GM12891 (cell line): ENCODE measurements at places on chromosomes 12 and 14.
A peak's percentile ranks its signal among the peaks of the same experiment; 100 is the strongest.

DNA sequence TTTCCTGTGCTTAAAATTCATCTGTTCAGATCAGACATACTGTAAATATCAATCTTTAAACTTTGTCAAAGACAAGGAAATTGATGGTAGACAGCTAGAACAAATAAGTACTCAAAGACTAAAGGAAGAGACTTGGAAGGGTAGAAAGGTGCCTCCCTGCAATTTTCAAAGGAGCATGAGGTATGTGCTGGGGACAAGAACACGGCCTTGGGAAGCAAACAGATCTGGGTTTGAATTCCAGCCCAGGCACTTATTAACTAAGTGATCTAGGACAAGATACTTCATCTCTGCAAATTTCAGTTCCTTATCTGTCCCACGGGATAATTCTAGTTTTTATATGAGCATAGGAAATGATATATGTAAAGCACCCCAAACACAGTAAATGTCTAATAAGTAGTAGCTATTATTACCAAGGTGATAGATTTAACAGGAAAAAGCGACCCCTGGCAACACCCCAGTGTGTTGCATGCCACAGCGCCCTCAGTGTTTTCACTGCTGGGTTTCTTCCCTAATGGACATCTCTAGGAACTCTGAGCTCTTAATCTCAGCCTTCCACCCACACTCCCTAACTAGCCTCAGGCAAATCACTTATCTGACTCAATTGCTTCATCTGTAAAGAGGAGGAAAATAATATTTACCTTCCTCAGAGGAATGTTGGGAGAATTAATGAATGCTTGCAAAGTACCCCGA lies 44.7 kb upstream of the BMP4 start:
- no peak for DNase-seq

DNA sequence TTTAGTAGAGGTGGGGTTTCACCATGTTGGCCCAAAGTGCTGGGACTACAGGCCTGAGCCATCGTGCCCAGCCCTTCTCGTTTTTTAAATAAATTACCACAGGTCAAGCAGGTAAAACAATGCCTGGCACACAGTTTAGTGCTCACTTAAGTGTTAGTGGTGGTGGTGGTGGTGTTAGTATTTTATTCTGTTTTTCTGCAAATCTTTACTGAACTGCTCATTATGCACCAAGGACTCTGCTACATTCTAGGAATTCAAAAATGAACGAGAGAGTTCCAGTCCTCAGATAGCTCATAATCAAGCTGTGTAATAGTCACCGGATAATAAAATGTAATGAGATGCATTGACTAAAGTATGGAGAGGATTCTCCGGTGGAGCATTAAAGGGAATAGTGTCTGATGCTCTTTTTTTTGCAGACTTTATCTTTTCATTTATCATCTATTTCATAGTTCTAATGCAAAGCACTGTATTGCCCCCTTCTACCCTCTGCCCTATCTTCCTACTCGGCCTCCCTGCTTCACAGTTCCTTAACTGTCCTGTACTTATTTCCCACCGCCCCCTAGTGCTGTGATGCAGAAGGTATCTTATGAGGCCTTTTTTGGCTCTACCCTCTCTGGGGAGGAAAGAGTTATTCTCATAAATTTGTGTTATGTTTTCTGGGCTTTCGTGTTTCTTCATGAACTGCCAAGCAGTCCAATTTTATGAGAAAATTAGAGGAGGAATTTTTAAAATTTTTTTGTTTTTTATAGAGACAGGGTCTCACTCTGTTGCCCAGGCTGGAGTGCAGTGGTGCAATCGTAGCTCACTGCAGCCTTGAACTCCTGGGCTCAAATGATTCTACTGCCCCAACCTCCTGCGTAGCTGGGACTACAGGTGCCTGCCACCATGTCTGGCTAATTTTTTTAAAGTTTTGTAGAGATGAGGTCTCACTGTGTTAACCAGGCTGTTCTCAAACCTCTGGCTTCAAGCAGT lies 1.0 kb downstream of the ITFG2 start:
- peak; percentile 54 for DNase-seq

GRCh38 chr14:93049867-93050331 lies 65.8 kb downstream of the ITPK1 start:
- no peak for DNase-seq

DNA sequence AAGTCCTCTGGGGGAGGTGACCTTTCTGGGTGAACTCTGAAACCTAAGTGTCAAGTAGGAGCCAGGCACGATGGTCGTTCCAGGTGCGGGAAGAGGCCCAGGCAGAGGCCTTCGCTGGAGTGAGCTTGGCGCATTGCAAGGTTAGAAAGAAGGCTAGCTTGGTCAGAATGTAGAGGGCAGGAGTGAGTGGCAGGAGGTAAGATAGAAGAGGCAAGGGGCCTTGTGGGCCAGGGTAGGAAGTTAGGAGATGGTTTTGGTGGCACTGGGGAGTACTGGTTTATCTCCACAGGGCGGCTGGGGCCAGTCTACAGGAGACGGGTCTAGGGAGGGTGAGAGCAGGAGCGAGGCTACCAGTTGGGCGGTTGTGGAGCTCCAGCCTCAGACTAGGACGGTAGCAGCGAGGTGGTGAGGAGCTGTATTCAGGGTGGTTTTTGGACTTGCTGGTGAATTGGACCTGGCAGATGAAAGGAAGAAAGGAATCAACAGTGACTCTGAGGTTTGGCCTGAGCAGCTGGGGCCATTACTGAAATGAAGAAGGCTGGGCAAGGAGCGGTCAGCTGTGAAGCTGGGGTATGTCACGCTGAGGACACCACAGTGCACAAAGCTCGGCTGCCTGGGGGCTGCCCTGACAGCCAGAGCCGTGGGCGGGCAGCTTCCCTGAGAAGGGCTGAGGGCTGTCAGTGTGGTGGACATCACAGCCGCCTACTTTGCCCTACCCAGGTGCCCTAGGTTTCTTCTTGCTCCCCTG lies 9.0 kb downstream of the MLXIP start:
- no peak for DNase-seq

GRCh38 chr14:68950111-68950510 lies 29.0 kb downstream of the ACTN1 start:
- DNase-seq: no peak

DNA sequence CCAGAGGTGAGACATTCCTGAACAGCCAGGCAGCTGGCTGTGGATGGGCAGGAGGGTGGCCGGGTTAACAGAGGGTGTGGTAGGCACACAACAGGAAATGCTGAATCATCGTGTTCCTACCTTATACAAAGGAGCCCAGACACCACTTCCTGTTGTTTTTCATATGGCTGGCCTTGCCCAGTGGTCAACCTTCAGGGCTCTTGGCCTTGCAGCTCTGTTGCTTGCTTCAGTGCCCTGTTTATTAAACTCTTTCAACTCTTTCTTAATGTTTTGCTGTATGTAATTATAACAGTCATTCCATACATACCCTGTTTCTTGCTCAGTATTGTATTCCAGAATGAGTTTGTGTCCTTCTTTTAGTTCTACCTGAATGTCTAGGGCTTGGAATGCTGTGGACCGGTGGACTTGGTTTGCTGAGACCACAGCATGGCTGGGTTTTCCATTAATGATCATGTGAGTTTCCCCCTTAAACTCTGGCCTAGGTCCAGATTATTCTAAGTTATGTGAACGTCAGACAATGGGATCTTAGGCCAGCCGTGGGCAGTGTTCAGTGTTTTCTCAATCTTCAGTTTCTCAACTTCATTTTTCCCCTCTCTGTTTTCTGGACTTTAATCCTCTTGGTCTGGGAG lies 11.9 kb downstream of the CFAP54 start:
- DNase-seq: no peak

DNA sequence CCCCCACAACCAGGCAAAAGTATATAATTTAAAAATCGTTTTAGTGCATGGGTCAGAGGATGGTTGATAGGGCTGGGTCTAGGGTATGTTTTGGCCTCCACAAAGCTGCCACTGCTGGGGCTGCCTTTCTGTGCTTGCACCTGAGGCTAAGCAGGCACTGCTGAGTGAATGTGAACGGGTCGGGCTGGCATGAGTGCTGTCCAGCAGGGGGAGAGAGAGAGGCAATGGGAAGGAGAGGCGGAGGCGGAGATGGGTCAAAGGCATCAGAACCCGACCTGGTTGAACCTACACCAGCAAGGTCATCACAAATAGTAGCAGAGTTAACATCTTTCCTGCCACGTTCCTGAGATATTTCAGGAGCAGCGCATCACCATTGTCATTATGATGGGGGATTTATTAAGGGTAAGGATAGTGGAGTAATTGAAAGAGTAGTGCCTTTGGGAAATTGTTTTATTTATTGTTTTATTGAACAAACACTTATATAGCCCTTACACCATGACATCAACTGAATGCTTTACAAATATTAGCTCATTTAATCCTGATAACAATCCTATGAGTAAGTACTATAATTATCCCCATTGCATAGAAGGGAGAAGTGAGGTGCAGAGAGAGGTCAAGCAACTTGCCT lies 5.8 kb upstream of the NRXN3 start:
- DNase-seq: peak; percentile 25

- DNase-seq: no peak
These were observed 168.1 kb upstream of the DAAM1 start for GRCh38 chr14:59020382-59020781.

- no peak for DNase-seq
These were observed 1.8 kb downstream of the GALNT9 start for GRCh38 chr12:132327336-132328171.

GRCh38 chr14:92789457-92790089 lies 4.5 kb upstream of the GOLGA5 start:
- no peak for DNase-seq

DNA sequence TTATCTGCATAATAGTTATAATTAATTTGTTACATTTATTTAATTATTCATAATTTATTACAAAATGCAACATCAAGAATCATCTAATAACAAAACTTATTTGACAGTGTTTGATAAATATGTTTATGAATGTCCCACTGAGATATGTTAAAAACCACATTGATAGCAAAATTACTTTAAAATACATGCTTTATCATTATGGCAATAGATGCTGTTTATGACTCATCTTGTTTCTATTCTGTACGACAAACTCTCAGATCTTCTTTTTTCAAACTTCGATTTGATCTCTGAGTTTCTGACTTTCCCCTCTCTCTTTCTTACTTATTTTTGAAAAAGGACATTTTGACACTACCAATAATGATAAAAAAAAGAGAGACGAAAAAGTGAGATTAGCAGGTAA lies 56.8 kb upstream of the LRRK2 start:
- no peak for DNase-seq

DNA sequence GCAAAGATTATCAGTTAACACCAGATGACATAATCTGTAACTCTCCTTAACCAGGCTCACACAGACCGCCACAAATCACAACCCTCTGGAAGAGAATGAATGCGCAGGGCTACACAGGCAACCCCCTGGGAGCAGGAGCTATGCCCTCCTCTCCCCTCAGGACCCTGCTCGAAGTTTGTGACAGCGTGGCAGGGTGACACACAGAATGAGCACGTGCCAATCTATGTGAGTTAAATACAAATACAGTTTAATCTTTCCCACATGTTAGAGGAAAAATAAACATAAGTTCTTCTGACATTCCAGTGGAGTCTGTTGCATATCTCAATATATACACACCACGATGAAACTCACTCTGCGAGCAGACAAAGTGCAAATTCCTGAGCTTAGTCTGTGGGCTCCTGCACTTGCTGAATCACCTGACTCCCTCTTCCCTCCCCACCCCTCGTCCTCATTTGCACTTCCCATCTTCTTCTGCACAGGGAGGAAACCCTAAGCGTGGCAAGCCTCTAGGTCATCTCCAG lies 37.6 kb downstream of the BCAT1 start:
- no peak for DNase-seq

DNA sequence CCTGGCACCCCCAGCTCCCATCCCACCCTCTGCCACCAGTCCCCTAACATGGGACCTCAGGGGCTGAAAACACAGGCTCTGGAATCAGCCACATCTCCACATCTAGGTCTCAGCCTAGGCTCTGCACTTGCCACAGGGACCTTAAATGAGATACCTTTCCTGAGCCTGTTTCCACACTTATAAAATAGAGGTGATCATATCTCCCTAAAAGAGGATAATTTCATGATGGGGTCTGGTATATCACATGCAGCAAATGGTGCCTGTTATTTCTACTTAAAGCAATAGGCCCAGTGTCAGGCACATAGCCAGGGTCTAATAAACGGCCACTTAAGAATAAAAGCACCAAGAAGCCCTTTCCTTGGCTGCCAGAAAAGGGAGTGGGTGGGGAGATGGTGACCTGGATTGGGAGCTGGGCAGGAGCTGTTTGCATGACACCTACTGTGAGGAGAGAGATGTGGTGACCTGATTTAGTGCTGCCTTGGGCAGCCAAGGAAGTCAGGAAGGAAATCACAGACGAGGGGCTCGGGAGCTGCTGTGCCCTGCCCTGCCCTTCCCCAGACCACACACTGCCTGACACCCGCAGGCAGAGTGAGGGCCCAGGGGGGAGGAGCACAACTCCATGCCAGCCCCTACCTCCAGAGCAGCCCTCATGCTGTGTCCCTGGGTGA lies 71.2 kb downstream of the IRF2BPL start:
- DNase-seq: no peak

DNA sequence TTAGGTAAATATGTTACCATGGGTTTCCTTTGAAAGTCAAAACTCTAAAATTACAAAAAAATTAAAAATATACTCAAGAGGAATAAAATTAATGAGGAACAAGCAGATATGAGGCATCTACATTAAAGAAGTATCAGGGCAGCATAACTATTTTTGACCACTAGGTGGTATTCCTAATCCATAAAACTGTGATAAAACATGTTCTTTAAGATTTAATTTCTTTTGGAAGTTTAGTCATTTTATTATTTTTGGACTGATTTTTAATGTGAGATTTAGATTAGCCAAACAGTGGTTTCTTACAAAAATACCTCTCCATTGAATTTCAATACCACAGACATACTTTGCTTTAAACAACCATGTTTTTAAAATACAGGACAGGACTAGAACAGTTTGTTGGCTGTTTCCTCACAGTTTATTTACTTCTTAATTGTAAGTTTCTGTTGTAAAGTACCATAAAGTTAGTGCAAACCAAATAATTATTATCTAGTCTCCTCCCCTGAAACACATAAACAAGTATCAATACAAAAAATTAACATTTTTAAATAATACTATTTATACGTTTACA lies 49.8 kb downstream of the NTS start:
- DNase-seq: no peak

DNA sequence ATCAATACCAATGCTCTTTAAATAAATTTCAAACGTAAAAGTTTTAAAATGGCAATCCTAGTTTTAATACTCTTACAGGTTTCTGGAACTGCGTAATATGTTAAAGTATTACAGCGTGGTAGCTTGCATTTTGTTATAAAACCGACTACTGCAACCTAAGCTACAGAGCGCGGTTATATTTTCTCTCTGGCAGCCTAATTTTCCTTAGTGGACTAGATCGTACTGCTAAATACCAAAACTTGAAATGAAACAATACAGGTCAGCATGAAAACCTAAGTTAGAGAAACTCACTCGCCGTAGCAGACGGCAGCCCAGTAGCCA lies 1.2 kb downstream of the CCDC92 start:
- DNase-seq: no peak

- DNase-seq: no peak
These were observed 207.3 kb upstream of the OR4E1 start for GRCh38 chr14:21880918-21881317.

GRCh38 chr12:111405859-111406473 lies at the start of gene SH2B3:
SH2B3 (plus strand) TSS chr12:111405923; CDS start chr12:111418146, 12,223 bp downstream.
- DNase-seq: no peak

GRCh38 chr12:23290627-23291330 lies 658.7 kb downstream of the SOX5 start:
- no peak for DNase-seq
